ENCODE measurements at places on chromosomes 3 and 15. TPM values are rescaled to one million over a fixed set of nuclear protein-coding genes. Genes with fewer than 3 reads are reported as not detected.

GRCh38 chr3:71447803-71448202, 135.7 kb downstream of the FOXP1 start:
- DNase-seq: no peak

DNA sequence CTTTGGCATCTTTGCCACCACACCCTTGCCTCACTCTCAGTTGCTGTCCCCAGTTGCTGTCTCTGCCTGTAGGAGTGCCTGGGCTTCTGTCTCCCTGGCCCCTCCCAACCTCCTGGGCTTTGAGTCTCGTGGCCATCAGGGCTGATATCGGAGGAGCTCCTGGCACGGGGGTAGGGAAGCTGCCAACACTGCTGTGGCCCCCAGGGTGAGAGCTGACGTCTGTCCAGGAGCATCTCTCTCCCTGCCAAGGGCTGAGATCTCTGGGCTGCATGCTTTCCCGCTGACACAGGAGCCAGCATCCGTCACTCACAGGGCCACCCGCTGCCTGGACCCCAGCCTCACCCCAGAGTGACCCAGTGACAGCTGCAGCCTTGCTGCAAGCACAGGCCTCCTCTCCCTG, 47.4 kb downstream of the EXOG start:
- no peak for DNase-seq

- no peak for DNase-seq
Measured at GRCh38 chr15:40843885-40844695, at the start of gene SPINT1. SPINT1 (plus strand) TSS chr15:40844048; CDS start chr15:40844555, 507 bp downstream.

- no peak for DNase-seq
Measured at GRCh38 chr3:61181874-61182273, 69.4 kb downstream of the FHIT start.

Gene ALDH1L1
- 24.6 TPM for total RNA-seq

Gene ERICH6
- total RNA-seq: not detected

Gene COL8A1
- 14.6 TPM for total RNA-seq

All from ovary (tissue), 10 donors.